ENCODE measurements at places on chromosomes 13 and 19. TPM values are rescaled to one million over a fixed set of nuclear protein-coding genes. Genes with fewer than 3 reads are reported as not detected.
A peak's percentile ranks its signal among the peaks of the same experiment; 100 is the strongest.

DNA sequence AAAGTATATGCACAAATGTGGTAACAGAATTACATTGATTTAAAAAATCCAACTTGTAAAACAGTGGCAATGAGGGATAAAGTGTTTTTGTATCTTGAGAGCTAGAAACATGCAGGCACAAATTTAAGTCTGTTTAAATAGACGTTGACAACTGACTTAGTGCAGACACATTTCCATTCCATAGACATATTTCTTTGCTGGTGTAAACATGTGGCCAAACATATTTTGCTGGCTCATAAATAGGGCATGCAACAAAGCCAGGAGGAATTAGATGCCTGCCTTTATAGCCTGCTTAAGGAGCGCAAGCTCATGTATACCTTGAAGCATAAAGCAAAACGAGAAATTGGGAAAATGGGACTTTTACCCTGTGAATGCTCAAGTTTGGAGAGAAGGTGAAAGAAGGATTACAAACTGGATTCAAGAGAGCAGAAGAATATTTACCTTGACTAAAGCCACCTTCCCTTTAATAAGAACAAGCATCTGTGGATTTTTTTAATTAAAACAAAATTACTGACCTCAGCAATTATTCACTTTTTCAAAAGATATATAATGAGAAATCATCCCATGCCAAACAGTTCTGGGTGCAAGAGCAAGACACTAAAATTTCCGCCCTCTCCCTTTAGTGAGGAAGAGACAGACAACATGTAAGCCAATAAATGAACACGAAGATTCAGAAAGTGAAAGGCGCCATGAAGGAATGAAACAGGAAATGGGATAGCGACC, 71.0 kb downstream of the DCT start:
- DNase-seq = no peak

DNA sequence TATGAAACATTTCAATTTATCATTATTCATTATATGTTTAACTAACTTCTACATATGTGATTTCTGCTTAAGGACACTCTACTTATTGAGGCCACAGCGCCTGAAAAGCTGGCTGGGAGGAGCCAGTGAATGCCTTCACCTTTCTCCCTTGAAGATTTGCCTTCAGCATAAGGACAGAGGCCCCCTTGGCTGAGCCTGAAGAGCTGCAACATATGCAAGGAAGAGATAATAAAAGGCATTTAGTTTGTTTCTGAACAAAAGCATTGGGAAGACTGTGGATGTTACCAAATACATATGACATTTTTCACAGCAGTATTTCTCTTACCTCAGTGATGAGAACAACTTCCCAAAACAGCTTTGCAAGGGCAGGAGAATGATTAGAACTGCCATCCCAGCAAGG, 92.1 kb downstream of the ABCC4 start:
- DNase-seq = no peak

- DNase-seq = peak; percentile 64
These were observed 7.7 kb upstream of the CXCL17 start for GRCh38 chr19:42450314-42450934.

GRCh38 chr19:35278578-35279284, 3.6 kb upstream of the HAMP start:
- DNase-seq = no peak

DNA sequence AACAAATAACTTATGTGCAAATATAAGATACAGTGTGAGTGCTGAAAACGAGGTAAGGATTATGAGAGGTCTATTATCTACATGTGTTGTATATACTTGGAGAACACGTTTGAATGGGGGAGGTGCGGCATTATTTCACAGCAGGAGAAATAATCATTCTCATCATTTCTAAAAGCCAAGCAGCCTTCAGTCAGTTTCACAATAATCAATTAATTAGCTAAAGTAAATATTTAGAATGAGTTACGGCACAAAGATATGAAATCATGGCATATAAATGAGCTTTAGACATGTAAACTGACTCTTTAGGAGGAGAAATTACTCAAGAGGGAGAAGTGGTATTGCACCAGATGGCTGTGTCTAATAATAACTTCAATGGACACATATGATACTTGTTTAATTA, 366.6 kb downstream of the DNAJC15 start:
- no peak for DNase-seq

- no peak for DNase-seq
These were observed 787 bp downstream of the ZNF580 start for GRCh38 chr19:55641426-55642152.

The ATP8B3 gene
- 0.60 TPM for total RNA-seq

GRCh38 chr13:98203646-98204326, 26.7 kb upstream of the RNF113B start:
- no peak for DNase-seq

DNA sequence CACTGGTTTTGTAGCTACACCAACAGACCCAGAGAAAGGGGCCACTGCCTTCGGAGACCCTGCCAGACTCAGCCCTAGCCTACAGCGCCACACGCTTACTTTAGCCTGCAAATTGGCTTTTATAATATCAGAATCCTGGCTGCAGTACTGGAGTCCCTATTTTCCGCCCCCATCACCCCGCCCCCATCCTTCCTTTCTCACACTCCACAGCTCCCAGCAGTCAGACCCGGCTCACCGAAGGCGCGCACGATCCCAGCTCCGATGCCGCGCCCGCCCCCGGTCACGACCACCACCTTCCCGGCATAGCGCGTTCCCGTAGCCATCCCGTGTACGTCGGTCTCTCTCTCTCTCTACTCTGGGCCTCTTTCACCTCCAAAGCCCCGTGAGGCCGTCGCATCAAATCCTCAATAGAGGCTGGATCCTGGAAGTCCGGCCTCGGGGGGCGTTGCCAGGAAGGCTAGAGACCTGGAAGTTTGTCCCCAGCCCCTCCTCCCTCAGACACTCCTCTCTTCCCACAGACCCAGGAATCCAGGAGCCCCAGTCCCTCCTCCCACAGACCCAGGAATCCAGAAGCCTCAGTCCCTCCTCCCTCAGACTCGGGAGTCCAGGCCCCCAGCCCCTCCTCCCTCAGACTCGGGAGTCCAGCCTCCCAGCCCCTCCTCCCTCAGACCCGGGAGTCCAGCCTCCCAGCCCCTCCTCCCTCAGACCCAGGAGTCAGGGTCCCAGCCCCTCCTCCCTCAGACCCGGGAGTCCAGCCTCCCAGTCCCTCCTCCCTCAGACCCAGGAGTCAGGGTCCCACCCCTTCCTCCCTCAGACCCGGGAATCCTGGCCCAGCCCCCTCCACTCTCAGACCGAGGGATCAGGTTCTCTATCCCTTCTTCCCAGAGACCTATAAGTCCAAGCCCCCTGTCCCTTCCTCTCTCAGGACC, at the start of gene HSD17B14:
TSS of gene HSD17B14 (minus strand) at position 403 of the 929 bp plus-strand sequence. CDS start at position 323, 80 bp downstream.
- no peak for DNase-seq

- DNase-seq = no peak
These were observed 80.7 kb downstream of the ING1 start for GRCh38 chr13:110794209-110794608.

- DNase-seq = no peak
These were observed 61.3 kb downstream of the CELF5 start for GRCh38 chr19:3285647-3286176.

DNA sequence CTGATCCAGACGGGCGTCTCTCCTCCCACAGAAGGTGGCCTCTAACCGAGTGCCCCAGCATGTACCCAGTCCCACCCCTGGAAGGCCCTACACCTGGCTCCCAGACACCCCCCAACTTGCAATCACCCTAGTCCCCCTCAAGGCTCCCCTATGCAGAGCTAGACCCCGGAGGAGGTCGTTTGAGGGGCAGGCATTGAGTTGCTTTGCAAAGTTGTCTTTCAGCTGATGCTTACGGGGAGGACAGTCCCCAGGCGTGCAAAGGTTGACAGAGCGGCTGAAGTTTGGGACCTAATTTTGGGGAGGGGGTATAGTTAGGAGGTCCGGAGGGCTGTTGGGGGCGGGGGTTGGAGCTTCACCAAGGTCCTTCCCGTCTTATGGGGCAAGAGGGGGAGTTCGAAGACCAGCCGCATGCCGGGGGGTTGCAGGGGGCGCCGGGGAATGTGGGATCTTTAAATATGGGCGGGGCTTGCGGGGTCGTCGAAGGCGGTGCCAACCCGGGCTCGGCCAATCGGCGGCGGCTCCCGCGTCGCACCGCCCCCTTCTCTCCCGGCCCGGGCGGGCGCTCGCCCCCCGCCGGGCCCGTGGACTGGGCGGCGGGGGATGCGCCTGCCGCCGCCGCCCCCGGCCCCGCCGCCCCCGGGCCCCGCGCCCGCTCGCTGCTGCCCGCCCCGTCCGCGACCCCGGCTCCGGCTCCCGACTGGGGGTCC, at the start of gene KCNN1:
TSS of gene KCNN1 (plus strand) at position 558 of the 707 bp plus-strand sequence. CDS start 6,782 bp downstream, outside the sequence.
- DNase-seq = no peak

- DNase-seq = peak; percentile 60
These were observed 4.6 kb upstream of the APC2 start for GRCh38 chr19:1445185-1445931.

- no peak for DNase-seq
These were observed 74.6 kb downstream of the SHISA2 start for GRCh38 chr13:25977216-25977615.

DNA sequence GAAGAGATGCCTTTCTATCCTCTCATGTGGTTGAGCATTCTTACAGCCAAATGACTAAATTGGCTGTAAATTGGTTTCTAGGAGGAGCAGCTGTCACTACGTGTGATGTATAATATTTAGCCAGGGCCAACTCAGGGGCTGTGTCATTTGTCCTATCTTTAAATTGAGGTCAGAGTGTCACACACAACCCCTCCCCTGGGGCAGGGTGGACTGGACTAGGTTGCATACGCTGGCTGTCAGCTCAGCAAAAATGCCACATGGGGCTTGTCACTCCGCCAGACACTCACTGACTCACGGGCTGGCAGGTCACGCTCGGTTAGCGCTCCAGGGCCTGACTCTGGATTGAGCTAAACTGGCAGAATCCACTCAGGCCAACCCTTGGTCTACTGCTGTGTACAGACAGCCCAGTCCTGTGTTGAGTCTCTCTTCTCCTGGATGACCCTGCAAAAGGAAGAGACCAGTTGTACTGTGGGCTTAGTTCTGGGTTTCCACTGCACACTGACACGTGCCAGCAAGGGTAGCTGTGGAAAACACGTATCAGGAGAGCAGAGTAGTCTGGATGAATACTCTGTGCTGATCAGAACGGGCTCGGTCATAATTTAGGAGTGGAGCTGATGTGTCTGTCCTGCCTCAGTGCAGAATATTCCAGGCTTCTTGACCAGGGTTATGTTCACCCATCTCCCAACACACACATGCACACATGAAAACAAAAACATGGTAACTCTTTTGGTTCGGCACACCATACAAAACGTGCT, 29.1 kb downstream of the SHISA2 start:
- DNase-seq = no peak

DNA sequence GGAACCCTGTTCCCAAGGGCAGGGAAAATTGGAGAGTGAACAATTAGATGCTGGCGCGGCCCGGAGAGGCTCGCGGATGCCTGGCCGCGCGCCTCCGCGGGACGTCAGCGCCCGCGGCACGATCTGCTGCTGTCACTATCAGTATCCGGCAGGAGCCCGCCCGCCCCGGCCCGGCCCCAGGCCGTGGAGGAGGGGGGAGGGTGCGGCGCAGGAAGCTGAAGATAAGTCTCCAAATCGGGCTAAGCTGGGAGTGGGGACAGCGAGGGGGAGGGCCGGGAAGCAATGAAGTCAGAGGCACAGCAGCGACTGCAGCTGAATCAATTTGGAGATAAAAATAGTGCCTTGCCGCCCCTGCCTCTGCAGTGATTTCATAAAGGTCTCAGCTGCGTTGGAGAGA, 441.5 kb upstream of the KLF12 start:
- peak; percentile 36 for DNase-seq

The ZNF98 gene
- 6.3 TPM for total RNA-seq

The ATP4B gene
- not detected for total RNA-seq

DNA sequence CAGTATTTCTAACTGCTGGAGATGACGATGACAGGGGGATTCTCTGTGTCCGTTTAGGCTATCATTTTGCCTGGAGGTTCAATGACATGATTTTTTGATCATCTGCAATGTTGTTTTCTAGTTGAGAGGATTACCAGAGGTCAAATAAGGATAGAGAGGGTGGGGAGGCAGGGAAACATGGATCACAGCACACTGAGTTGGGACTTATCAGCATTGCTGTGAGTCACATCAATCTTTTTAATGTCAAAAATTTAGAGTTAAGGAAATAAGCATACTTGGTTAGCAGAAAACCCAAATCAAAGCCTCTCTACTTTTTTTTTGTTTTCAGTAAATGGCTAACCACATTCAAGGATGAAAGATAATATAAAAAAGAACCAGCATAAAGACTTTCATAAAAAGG, 43.0 kb upstream of the CSNK1A1L start:
- no peak for DNase-seq

DNA sequence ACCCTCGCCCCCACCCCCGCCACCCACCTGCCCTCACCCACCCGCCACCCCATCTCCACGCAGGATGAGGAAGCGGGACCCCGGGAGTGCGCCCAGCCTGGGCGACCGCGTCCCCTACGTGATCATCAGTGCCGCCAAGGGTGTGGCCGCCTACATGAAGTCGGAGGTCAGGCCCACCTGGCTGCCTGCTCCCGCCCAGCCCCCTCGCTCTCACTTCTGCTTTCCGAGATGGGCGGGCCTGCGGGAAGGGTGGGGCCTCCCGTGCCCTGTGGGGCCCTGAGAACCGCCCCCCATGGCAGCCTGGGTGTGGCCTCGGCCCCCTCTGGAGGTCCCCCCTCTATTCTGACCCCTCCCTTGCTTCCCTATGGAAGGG, 3.1 kb upstream of the SPIB start:
- no peak for DNase-seq
